ENCODE measurements at places on chromosomes 3 and 15.
A peak's percentile ranks its signal among the peaks of the same experiment; 100 is the strongest.

GRCh38 chr3:16171009-16171408 lies 3.5 kb upstream of the GALNT15 start:
- DNase-seq = no peak

DNA sequence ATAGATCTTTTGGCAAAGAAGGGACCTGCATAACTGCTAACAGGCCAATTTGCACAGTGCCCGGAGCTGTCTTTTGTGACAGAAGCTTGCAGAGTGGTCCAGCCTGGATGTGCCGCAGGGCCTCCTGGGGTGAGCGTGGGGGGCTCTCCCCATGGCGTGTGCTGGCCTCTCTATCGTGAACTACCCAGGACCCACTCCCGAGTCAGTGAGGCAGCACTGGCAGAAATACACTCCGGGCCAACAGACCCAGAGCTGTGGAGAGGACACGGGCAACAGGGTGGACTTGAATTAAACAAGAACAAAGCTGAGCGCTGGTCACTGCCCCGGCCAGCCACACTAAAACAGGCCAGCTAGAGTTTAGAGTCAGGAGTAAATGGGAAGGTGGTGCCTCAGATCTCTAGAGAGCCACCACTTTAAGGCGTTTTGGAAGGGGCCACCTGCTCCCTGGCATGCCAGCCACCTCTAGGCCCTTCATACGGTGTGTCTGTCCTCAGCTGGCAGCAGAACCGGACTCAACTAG lies 152.1 kb downstream of the KLF13 start:
- no peak for DNase-seq

DNA sequence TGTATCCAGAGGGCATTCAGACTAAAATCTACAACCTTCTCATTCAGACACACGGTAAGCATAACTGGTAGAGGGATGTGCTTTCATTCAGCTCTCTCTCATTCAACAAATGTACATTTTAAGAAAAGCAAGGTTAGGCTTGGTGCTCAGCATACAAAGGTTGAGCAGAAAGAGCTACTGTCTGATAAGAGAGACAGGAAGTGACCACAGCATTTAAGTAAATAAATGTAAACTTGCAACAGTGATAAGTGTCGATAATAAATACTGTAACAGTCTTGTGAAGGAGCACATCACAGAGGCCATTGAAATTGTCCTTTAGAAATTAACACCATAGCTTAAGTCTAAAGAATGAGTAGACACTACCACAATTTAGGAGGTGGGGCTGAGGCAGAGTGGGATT lies 3.4 kb downstream of the CD96 start:
- no peak for DNase-seq

GRCh38 chr15:75786575-75786947 lies 56.7 kb upstream of the UBE2Q2 start:
- DNase-seq = no peak

GRCh38 chr3:186598108-186598784 lies 14.6 kb upstream of the AHSG start:
- DNase-seq = no peak

DNA sequence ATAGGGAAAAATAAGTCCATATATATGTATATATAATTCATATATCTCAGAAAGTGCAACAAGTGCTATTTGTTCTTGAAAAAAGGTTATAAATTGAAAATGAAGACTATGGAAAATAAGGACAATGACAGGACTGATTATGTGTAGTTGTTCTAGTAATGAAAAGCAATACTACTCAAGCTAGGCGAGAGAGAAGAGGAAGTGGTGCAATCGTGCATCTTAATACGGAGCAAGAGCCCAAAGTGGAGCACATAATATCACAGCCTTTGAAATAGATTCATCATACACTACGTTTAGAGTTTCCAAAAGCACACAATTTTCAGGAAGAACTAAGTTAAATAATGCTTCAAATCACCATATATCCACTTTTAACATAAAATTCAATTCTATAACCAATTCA lies 87.9 kb downstream of the ULK4 start:
- no peak for DNase-seq

GRCh38 chr3:170909129-170909903 lies 879 bp upstream of the EIF5A2 start:
- no peak for DNase-seq

DNA sequence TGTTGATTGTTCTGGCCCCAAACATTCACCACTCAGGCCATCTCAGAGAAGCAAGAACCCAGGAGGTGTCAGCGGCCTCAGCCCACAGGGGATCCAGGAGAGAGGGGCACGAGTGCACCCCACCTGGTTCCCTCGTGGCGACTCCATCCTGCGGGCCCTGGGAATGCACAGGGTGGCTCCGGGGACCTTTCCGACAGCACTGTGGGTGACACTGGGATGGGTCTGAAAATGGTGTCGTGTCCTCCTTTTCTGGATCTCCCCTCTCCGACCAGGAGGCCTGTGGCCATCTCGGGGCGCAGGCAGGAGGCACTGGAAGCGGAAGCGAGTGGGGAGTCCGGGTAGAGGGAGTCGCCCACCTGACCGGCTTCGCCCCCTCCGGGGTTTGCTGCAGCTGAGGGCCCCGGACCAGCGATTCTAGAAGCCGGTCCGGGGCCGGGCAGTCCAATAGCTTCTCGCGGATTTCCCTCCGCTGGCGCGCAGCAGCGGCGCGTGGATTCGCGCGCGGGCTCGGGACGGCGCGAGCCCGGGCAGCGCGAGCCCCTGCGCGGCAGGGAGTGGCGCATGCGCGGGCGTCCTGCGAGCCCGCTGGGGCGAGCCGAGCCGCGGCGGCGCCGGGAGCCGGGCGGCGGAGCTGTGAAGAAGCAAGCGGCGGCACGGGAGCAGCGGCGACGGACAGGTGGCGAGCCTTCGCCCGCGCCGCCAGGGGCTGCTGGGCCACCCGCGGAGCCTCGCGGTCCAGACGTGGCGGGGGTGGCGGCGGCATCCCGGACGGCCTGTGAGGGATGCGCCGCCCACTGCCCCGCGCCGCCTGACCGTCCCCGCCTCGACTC lies at the start of gene DOCK3:
Gene DOCK3, plus strand, starts transcription at position 579 of the 830 bp plus-strand sequence. CDS start 337 bp downstream, outside the sequence.
- peak; percentile 25 for DNase-seq

DNA sequence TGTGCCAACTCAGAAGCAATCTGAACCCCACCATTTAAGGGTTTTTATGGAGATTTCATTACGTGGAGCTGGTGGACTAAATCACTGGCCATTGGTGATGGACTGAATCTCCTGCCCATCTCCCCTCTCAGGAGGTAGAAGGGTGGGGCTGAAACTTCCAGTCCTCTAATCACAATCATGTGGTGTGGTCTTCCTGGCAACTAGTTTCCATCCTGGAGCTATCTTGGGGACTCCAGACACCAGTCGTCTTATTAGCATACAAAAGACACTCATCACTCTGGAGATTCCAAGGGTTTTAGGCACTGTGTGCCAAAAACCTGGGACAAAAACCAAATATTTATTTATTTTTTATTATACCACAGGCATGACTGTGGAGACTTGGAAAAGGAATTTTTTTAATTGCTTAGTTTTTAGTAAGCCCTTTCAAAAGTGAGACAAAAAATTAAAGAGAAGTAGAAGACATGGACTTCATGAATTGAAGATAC lies 203.6 kb downstream of the WNT5A start:
- DNase-seq = no peak

GRCh38 chr3:8457039-8457438 lies 44.6 kb upstream of the LMCD1 start:
- DNase-seq = no peak

DNA sequence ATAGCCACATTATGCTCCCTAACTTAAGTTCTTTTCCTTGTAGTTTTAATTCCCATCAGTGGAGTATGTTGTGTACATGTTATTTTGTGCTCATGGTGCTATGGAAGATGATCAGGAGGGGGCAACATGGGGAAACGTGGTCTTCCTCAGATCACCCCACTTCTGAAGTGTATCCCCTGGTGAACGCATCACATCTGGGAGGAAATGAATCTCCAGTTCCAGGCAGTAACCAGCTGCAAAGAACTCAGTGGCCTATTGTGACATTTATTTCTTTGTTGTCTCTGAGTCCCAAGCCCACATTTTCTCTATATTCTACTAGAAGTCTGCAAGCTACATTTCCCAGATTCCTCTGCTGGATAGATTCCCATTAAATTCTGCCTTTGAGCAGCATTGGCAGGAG lies 217.0 kb downstream of the SATB1 start:
- no peak for DNase-seq

GRCh38 chr15:50576166-50576565 lies 29.7 kb upstream of the USP50 start:
- no peak for DNase-seq

DNA sequence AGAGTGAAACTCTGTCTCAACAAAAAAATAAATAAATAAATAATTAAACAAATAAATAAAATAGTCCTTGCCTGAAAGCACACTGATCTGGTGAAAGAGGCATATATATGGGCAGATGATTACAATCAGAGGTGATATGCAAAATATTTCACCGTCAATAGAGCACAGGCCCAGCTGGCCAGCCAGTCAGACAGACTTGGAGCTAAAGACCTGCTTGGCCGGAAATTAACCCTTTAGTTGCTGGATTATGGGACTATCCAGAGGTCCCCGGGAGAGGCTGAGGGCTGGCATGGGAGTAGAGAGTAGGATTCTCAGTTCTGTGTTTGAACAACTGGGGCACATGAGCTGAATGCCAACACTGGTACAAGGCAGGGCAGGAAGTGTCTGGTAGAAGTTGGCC lies 59.1 kb upstream of the CTNNB1 start:
- DNase-seq = no peak

- DNase-seq = no peak
These were observed 47.9 kb upstream of the TRAK1 start for GRCh38 chr3:42043099-42043813.

- DNase-seq = no peak
These were observed 3.3 kb upstream of the GMNC start for GRCh38 chr3:190865828-190866227.

DNA sequence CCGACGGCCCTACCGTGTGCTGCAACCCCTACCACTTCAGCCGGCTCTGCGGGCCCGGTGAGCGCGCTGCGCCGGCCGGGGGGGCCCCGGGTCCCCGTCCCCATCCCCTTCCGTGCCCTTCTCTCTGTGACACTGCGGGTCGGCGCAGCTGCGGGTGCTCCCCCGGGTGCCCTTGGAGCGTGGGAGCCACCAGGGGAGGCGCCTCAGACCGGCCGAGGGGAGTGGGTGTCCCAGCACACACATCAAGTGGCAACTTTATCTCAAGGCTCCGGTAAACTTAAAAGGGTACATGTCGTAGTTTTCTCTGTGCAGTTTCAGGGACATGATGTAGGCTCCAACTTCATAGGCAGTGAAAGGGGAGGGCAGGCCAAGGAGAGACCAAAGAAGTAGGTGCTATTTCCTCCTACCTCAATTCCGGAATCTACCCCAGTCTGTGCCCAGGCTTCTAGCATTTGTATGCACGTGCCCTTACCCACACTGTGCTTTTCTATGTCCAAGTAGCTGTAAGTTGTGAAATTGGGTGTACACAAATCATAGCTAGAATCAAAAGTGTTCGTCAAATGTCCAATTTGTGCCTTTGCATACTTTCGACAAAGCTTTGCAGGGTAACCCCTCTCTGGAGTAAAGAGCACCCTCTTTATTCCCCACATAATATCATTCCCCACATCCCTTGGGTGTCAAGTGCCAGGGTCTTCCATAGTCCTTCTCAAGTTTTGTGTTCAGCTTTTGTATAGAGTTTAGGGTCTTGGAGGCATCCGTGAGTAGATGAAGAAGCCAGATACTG lies 2.2 kb downstream of the SMAD6 start:
- DNase-seq = no peak

DNA sequence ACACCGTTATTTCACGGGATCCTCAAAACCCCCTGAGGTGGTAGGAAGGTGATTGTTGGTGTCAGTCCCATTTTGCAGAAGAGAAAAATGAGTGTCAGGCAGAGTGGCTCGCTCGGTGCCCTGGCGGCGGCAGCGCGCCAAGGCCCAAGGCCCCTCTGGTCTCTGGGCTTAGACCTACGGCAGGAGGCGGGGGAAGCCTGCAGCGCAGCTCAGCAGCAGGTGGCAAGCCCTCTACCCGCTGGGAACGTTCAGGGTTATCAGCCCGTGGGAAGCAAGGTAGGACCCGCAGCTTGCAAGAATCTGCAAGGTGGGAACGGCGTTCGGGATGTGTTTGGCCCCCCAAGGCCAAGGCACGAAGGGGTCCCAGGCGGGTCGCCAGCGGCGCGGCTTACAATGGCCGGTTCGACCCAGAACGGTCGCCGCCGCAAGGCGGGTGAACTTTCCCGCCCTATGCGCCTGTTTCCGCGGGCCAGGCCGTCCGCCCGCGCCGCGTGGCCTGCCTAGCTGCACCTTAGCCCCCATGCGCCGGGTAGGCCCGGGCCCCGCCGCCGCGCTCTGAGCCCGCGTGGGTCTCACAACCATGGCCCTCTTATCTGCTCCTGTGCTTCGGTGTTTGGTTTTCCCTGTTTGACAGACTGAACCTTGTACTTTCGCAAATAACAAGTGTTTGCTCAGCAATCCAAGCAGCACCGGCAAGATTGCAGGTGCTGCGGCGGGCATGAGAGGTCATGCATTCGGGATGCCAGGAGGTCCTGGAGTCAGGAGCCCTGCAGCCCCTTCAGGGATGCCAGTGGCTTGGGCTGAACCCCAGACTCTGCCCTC lies 39.7 kb downstream of the CCNL1 start:
- no peak for DNase-seq

DNA sequence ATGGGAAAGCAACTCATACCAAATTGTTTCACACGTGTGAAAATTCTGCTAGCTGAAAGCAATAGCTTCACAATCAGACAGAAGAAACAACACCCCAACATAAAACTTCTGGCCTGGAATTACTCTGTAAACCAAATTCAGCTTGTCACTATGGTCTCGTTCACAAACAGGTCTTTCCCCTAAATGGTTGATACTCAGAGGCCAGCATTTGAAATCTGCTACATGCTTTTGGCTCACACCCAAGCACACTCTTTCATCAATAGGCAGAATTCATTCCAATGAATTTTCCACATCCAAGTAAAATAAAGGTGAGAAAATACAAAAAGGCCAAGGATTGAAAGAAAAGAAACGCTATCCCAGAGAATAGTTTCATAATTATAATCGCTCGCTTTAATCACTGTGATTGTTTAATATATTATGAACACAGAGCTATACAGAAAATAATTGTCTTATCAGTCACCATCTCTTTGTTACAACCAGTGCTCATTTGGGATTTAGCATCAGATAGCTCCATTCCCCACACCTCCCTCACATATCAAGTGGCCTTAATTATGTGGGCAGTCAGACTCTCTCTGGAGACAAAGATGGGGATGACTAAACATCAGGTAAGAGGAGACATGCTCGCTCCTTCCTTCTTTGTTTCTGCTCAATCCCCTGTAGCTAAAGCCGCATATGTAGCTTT lies 503.8 kb upstream of the ARRDC4 start:
- DNase-seq = no peak

Data from stimulated activated CD4-positive, alpha-beta T cell treated with anti-CD3 and anti-CD28 coated beads, Interleukin-1b, Interleukin-23, amount 100 ng/mL, for 1 hour (primary cell).